ENCODE measurements at places on chromosomes 13 and 19.
A peak's percentile ranks its signal among the peaks of the same experiment; 100 is the strongest.

DNA sequence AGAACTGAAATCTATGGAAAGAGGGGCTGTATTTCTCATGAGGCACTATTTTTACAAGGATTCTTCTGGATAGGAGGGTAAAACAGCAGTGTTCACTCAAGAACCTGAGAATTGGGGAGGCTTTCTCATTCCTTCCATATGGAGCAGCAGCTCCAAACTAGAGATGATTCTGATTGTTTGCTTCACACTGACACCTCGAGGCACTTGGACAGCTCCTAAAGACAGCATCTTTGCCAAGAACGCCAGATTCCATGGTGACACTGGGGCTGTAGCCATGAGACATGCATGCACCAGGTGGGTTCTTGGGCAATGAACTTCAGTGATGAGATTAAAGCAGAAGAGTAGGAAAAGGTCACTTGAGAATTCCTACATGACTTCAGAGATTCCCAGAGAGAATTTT, 361.5 kb upstream of the HTR2A start:
- no peak for ATAC-seq

DNA sequence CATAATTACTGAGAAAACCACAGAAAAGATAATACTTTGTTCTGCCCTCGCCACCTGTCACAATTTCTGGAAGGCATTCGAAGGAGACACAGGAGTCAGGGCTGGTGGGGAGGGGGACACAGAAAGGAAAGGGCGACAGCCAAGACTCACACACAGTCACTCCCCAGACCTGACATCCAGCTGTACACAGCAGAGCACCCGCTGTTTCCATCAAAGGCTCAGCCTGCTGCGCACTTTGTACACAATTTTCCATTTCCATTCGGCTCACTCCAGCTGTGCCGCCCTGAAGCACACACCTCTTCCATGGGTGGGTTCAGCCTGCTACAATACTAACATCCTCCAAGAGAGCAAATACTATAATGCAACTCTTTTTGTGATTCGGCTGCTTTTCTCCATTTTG, 38.0 kb downstream of the STK24 start:
- ATAC-seq = no peak

- ATAC-seq = no peak
Measured at GRCh38 chr13:113400621-113401451, 36.9 kb upstream of the GRTP1 start.

- no peak for ATAC-seq
Measured at GRCh38 chr13:78247362-78247761, 328.7 kb upstream of the EDNRB start.

DNA sequence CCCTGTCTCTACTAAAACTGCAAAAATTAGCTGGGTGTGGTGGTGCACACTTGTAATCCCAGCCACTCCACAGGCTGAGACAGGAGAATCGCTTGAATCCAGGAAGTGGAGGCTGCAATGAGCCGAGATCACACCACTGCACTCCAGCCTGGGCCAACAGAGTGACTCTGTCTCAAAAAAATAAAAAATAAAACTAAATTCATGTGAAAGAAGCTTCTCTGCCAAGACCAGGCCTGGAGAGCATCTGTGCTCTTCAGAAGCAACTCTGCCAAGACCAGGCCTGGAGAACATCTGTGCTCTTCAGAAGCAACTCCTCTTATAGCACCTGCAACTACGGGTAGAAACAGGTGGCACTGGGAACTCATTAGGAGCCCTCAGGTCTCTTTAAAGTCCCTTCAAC, 37.7 kb downstream of the CRYL1 start:
- no peak for ATAC-seq

DNA sequence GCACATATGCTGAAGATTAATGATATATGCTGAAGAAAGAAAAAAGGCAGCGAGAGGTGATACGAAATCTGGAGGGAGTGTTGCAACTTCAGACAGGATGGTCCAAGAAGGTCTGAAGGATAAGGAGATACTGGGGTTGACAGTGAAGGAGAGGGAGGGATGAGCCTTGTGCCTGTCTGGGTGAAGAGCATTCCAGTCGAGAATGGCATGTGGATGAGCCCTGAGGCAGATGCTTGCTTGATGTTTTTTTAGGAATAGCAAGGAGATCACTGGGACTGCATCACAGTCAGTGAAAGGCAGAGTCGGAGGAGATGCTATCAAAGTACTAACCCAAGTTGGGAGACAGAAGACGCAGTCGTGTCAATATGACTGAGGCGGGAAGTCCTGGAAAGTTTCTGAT, 13.3 kb upstream of the LAIR2 start:
- no peak for ATAC-seq

GRCh38 chr19:35732540-35733179, 9.6 kb downstream of the IGFLR1 start:
- no peak for ATAC-seq

- ATAC-seq = peak; percentile 21
Measured at GRCh38 chr19:15368051-15368632, 11.4 kb downstream of the AKAP8 start.

DNA sequence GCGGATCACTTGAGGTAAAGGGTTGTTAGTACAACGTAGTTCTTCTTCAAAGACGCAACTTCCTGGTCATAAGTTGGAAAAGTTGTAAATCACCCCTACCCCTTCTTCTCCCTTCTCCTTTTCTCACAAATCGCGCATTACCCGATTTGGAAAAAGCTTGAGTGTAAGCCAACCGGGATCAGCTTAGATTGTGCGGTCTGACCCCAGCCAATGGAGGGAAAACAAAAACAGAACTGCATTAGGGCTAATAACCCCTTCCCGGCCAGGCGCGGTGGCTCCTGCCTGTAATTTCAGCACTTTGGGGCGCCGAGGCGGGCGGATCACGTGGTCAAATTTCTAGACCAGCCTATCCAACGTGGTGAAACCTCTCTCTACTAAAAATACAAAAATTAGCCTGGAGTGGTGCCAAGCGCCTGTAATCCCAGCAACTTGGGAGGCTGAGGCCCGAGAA, 806 bp downstream of the ZNF90 start:
- ATAC-seq = no peak

DNA sequence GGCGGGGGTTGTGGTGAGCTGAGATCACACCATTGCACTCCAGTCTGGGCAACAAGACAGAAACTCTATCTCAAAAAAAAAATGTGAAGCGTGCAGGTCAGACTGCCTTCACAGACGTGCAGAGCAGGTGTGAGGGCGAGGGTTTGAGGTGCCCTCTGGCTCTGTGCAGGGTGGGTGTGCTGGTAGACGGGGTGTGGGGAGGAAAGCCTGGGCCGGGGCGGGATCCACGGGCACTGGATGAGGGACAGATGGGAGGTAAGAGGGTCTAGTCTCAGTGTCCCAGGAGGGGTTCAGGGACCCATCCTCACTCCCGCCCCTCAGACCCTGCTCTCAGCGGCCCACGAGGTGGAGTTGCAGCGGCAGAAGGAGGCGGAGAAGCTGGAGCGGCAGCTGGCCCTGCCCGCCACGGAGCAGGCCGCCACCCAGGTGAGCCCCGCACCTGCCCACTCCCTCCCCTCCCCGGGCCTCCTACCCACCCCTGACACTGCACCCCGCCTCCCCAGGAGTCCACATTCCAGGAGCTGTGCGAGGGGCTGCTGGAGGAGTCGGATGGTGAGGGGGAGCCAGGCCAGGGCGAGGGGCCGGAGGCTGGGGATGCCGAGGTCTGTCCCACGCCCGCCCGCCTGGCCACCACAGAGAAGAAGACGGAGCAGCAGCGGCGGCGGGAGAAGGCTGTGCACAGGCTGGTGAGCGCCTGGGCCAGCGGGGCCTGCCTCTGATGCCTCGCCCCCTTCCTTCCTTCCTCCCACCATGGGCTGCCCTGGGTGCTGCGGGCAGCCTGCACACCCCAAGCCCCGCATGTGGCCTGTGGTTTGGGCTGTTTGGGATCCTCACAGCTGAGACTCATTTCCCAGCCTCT, 9.1 kb downstream of the NOP53 start:
- peak; percentile 22 for ATAC-seq

DNA sequence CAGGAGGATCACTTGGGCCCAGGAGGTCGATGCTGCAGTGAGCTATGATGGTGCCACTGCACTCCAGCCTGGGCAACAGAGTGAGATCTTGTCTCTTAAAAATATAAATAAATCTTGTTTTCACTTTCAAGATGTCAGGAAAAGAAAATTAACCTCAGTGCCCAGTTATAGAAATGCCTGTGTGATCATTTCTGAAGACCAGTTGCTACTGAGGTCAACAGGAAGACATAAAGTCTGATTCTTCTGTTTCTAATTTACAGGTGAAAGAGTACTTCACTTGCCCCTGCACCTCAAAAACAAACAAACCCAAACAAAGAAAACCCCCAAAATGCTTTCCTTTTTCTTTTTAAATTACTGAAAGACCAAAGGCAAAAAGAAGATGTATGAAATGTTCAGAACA, 174.3 kb upstream of the NBEA start:
- no peak for ATAC-seq

- no peak for ATAC-seq
Measured at GRCh38 chr19:44112802-44113137, 429 bp upstream of the ZNF225 start.

- no peak for ATAC-seq
Measured at GRCh38 chr13:85441364-85441763, 357.9 kb downstream of the SLITRK6 start.

DNA sequence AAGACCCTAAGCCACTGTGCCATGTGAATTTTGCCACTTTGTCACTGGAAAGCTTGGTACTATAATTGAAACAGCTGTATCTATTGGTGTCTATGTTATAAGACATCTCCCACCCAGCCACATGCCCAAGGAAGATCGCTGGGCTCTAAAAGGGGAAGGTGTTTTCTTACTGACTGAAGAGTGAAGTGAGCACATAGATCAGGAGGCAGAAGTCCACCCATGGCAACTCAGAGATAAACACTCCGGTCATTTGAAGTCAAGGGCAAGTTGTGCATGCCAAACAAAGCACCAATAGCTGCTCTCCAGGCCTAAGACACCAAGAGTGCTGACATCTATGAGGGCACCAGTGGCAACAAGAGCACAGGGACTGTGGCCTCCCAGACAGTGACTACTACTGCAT, 153.8 kb downstream of the KCTD12 start:
- ATAC-seq = no peak

DNA sequence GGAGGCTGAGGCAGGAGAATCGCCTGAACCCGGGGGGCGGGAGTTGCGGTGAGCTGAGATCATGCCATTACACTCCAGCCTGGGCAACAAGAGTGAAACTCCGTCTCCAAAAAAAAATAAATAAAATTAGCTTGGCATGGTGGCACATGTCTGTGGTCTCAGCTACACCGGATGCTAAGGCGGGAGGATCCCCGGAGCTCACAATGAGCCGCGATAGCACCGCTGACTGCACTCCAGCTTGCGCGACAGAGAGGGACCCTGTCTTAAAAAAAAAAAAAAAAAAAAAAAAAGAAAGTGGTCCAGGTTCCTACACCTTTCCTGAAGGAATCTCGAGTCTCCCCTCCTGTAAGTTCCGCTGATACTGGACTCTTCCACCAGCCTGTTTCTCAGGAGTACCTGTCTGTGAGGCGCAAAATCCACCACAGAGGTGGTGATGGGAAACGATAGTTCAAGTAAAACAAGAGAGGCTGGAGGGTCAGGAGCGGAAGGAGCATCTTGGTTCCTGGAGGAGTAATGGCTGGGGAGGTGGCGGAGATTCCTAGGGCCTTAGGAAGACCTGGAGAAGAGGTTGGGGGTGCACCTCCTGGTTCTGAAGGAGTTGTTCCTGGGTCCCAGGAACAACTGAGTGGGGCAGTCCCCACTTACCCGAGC, 471 bp downstream of the FUT1 start:
- peak; percentile 26 for ATAC-seq

DNA sequence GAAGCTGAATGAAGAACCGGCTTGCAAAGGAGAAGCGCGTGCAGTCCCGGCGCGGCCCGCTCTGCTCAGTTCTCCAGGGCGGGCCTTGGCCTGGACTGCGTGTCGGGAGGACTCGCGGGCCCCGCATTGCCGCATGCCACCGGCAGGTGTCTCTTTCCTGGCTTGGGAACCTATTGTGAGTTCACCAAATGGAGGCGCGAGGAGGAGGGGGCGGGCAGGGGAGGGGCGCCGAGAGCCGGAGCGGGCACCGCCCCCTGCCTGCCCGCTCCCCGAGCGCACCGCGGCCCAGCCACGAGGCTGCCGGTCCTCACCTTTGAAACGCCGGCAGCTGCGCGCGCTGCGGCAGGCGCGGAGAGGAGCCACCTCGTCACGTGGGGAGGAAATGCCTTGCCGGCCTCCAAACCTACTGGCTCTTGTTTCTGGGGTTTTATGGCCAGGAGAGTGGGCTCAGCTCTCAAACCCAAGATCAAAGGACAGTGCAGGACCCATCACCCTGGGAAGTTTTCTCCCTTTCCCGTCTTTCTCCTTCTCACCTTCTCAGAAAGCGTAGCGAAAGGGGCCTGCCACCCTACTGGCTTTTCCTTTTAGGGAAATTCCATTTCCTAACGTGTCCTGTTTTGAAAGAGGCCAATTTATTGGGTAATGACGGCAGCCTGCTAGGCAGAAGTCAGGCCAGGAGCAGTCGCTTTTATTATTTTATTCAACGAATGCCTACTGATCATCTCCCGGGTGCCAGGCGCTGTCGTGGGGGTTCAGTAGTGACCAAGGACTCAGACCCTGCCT, 13.8 kb upstream of the UBE2L5 start:
- ATAC-seq = peak; percentile 95

GRCh38 chr13:31046711-31047279, 114.3 kb downstream of the TEX26 start:
- ATAC-seq = peak; percentile 57

GRCh38 chr19:46624958-46625661, at the start of gene PTGIR:
TSS of gene PTGIR (minus strand) at chr19:46625089. CDS start at chr19:46624225, 864 bp downstream.
- peak; percentile 9 for ATAC-seq

DNA sequence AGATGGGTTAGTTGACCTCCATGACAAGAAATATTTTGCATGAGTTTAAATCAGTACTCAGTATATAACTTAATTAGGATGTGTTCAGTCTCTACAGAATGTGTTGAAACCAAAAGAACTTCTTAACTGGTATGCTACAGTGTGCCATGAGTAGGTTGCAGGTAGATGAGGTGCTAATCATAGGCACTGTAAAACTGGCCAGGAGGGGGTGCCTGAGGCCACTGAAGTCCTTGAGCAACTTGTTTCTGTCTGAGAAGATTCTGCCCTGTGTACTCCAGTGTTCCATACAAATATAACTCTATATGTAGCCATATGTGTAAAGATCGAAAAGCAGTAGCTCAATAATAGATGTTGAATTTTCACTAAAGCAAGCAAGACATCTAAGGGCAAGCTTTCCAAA, 549.2 kb upstream of the KLF12 start:
- ATAC-seq = no peak

DNA sequence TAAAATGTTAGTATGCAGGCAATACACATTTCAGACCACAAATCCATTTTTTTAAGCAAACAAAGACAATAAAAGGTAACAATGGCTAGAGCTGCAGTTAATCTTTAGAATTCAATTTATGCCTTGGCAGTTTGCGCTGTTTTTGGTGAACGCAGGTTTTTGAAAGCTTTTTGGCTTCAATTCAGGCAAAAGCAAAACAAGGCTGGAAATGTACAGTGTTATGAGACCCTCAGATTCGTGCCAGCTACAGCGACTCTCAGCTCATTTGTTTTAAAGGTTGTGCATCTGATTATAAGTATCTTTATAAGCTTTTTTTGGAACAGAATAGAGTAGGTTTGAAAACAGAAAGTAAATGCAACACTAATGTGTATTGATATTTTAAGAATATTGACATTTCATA, 63.6 kb upstream of the SOX1 start:
- no peak for ATAC-seq

- ATAC-seq = no peak
Measured at GRCh38 chr13:48828962-48829411, 146.7 kb upstream of the FNDC3A start.

- ATAC-seq = peak; percentile 43
Measured at GRCh38 chr19:5001615-5002014, 32.7 kb downstream of the KDM4B start.

Data from esophagus mucosa (tissue), 1 donor.